ENCODE measurements at places on chromosomes 7 and 10. TPM values are rescaled to one million over a fixed set of nuclear protein-coding genes. Genes with fewer than 3 reads are reported as not detected.

DNA sequence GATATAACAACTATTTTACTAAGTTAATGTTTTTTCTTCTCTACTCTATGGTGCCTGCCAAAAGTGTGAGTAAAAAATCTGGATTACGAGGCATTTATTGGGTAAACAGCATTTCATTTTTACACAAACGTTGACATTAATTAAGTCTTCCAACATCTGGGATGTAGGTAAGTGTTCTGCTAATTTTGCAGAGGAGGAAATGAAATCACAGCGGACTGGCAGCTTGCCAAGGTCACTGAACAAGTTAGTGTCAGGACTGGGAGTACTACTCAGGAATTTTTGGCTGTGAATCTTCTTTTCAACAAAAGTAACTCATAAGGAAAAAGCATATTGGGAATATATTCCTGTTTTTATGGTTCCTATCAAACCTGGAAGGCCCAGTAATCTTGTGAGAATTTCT lies 612.1 kb upstream of the FZD8 start:
- peak; percentile 89 for DNase-seq

GRCh38 chr7:107108793-107109371 lies 59.9 kb upstream of the HBP1 start:
- no peak for DNase-seq

- no peak for DNase-seq
Measured at GRCh38 chr10:102635377-102635776, 8.9 kb upstream of the TRIM8 start.

DNA sequence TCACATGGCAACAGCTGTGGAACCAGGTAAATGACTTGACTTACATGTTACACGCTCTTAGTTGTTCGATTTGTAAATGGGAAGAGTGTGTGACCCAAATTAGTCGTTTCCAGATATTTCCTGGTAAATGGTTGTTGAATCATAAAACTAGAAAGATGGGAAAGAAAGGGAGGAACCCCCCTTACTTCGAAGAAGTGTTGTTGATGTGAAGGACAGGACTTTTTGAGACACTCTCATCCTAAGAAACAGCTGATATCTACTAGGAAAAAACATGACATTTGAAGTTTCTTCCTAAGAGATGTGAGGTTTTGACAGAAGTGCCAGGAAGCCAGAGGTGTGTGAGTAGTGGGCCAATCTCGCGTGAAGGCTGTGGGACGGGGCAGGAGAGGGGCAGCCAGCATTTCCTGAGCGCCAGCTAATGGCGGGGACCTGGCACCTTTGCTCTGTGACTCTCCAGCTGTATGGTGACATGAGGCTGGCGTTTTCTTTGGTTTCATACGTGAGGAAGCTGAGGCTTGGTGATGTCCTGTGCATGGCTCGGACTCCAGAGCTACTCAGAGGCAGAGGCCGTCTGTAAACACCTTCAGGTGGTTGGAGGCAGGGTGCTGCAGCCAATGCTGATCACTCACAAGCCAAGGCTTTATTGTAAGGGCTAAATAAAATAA lies 53.7 kb downstream of the IKZF1 start:
- no peak for DNase-seq

DNA sequence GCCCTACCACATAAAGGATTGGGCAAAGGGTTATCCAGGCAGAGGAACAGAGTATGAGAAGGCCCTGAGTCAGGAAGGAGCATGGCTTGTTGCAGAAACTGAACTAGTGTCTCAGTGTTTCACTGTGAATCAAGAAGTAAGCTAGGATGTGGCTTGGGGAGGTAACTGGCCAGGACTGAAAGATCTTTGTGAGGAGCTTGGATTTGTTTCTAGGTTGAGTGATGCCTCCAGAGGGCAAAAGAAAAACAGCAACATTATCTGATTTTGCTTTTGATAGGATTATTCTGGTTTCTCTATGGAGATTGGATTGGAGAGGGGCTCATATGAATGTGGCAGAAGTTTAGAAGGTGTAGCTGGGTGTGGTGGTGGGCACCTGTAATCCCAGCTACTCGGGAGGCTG lies 137.9 kb upstream of the HDAC9 start:
- DNase-seq: no peak

GRCh38 chr7:139893461-139893860 lies 64.4 kb downstream of the TBXAS1 start:
- no peak for DNase-seq

The CPA2 gene
- total RNA-seq: 1.2 TPM
